ENCODE measurements at places on chromosomes 6 and 20.

DNA sequence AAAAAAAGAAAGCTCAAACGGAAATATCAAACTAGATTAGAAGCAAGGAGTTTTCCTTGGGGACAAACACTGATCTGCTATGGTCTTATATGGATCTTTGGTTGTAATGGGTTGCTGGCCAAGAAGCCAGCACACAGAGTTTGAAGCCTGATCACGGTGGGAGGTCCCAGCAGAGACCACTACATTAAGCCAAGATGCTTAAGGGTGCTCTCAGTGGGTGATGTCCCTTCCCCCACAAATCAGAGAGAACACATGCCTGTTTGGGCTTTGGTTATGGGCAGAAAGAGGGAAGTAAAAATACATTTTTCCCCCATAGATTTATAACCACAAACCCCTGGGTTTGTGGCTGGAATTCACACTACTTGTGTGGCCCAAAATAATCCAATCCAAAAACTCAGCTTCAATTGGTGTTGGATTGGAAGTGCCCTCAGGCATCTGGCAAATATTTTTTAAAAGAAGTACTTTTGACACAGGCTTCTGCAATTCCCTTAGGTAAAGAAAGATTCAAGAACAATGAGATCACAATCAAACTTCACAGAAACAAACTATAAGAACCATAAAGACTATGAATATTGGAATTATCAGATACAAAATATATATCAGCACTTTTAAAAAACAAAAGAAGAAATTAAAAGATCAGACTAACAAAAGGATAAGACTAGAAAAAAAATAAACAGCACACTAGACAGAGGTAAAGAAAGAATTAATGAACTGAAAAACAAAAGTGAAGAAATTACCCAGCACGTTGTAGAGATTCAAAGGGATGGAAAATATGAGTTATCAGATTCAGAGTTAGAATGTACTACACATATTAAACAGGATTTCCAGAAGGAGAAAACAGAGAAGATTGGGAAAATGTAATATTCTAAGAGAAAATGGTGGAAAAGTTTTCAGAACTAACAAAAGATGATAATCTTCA lies 44.7 kb downstream of the ESF1 start:
- DNase-seq = no peak

DNA sequence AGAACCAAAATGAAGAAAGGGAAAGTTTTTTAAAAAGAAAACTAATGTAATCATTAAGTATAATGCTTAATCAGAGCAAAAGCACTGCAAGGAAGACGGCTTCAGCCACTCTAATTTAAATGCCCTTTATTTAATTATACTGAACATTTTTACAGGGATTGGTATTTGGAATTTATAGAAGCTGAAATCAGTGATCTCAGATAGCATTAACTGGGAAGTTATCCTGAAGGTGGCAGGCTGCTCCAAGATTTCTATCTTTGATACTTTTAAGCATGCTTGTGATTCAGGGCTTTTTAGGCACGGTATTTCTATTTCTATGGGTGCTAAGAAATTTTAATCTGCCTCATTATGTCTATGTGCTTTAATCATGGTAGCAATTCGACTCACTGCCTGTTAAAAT lies 1.3 kb upstream of the NDUFAF4 start:
- DNase-seq = no peak

GRCh38 chr6:7238900-7239589 lies 74.0 kb downstream of the SSR1 start:
- no peak for DNase-seq

DNA sequence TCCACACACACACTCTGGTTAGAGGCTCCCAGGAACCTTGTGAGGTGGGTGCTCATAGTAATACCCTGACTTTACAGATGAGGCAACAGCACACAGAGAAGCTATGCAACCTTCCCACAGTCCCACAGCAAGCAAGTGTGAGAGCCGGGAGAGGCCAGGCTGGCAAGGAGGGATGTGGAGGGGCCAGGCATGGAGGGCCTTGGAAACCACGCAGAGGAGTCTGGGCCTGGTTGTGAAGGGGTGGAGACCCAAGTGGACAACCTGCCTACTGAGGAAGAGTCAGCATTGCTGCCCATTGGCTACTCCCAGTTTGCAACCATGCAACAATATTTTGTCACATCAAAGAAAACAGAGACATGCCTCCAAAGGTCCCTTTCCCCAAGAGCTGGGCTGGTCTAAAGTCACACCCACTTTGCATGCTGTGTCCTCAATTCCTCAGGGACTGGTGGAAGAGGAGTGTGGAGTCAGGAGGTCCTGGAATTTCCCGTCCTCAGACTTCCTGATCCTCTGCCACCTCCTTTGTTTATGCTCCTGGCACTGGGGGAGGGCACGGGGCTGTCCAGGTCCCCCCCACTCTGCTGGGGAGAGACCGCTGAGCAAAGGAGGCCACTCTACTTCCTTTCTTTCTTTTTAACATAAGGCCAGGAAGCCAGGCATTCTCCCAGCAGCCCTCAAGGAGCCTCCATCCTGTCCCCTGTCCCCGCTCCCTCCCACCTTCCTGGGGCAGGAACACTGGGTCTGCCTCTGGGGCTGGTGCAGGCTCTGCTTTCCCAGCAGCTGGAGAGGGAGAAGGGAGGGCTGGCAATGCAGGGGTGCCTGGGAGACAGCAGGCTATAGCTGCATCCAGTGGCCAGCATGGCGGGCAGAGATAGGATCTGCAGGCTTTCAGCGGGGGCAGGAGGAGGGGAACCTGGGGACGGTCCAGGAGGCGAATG lies 68.3 kb downstream of the NOL4L start:
- DNase-seq = no peak

DNA sequence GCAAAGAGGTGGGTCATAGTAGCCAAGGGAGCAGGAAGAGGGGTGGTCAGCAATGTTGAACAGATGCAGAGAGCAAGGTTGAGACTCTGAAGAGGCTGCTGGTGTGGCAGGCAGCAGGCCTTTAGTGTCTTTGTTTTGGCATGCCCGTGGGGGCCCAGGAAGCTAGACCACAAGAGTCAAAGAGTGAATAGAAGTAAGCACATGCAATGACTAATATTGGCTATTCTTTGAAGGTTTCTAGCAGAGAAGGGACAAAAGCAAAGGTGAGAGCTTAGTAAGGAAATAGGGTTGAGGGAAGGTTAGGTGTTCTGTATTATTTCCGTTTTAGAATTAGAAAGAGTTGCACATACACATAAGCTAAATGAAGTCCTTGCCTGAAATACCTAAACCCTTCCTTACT lies 18.8 kb downstream of the TDRD6 start:
- DNase-seq = no peak
